ENCODE measurements at places on chromosomes 11 and 22.

DNA sequence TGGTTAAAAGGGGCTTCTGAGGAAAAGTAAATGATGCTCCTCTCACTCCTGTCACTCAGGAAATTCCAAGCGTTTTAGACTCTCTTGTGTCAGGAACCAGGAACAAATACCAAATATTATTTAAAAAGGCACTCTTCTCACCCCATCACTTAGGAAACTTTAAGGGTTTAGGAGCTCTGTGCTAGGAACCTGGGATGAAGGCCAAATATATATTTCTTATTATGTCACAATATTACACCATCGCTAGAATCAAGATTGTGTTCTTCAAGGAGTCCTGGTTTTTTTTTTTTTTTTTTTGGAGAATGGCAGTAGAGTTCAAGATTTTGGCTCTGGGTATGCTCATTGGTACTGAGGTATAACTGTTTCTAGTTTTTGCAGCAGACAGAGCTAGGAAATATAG is 79.0 kb upstream of the HEPHL1 start:
- DNase-seq = no peak

GRCh38 chr11:35216962-35217678 is 78.1 kb downstream of the CD44 start:
- no peak for DNase-seq

DNA sequence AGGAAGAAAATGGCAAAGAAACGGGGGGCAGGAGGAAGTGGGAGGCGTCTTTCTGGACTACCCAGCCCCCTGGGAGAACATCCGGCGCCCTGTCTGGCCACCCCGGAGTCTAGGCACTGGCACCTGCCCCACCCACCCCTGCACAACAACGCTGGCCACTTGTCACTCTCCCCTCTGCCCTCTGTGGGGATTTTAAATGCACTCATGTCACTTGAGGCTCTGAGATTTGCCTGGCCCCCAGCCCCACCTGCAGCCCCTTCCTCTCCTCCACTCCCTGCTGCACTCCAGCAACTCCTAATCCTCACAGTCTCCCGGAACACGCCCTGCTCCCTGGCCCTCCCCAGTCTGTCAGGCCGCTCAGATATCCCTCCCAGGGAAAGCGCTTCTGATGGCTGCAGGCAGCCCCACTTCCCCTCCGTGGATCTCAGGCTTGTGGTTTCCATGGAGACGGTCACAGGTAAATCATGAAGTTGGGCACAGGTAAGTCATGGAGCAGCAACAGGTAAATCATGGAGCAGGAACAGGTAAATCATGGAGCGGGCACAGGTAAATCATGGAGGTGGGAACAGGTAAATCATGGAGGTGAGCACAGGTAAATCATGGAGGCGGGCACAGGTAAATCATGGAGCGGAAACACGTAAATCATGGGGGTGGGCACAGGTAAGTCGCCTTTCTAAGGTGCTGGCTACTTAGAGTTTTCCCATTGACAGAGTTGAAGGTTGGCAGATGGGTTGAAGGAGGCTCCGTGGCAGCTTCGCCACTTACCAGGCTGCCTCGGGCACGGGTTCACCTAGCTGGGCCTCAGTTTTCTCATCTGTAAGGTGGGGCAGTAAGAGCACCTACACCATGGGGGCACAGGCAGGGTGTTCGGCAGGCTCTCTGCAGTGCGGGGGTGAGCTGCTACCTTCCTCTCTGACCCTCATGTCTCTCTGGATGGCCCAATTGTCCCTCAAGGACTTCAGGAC is 79.0 kb upstream of the SHISAL1 start:
- DNase-seq = no peak

DNA sequence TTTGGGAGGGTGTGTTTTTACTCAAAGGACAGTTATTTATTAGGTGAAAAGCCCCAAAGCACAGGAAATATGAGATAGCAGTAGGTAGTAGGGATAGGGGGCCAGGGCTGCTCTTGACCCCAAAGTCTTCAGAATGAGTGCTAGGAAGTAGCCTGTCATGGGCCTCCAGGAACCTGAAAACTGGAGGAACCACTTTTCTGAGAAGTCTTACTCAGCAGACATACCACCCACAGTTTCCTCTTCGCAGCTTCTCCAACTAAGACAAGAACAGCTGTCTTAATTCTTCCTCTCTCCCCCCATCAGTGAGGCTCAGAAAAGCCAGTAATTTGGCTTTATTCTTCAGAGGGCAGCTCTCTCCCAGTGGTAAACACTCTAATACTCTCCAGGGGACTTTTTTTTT is 84.0 kb upstream of the CTSC start:
- peak; percentile 12 for DNase-seq

- DNase-seq = no peak
Observed at GRCh38 chr11:83102834-83103233, 31.1 kb upstream of the RAB30 start.

GRCh38 chr22:48574776-48575617 is 1252.7 kb downstream of the BRD1 start:
- peak; percentile 70 for DNase-seq

DNA sequence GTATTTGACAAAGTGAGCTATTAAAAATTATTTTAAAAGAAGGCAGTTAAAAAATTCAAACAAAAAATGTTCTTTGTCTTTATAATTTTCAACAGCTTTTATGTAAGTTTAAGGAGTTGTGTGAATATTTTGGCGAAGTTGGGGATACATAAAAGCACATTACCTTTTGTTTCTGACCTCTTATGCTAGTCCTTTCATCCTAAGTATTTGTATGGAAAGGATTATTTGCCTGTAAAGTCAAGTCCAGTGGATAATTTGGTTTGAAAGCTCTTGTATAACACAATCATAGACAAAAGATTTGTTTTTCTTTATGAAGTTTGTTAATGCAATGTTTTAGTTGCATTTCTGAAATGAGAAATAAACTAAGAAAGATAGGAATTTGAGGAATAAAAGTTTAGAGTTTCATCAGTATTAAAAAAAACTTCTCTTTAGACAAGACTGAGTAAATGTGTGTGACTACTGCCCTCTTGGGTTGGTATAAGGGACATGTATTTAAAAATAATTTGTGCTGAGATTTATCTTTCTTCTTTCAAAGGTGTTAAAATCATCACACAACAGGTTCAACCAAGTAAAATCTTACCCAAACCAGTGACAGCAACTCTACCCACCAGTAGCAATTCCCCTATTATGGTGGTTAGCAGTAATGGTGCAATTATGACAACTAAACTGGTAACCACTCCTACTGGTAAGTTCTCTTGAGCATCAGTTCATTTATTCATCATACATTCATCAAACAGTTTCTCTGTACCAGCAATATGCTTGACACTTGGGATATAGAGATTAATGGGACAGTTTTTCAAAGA is 68.2 kb downstream of the EMSY start:
- peak; percentile 39 for DNase-seq

- DNase-seq = peak; percentile 88
Observed at GRCh38 chr11:115699733-115700132, 195.5 kb upstream of the CADM1 start.

DNA sequence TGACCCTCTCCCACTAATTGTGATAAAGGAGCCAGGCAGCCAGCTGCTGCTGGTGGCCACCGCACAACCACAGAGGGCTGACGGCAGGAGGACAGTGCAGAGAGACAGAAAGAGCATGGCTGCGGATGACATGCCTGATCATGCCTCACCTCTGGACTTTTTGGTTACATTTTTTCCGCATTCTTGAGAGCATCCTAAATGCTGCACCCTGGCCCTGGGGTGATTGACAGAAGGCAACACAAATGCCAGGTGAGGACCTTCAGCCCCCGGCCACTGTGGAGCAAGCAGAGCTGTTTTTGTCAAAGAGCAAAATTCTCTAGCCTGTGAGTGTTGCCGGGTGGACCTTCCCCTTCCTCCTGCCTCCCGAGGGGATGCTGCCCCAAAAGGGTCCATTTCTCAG is 78.5 kb downstream of the RPS6KA4 start:
- no peak for DNase-seq

- no peak for DNase-seq
Observed at GRCh38 chr22:44671742-44672141, 30.3 kb upstream of the PRR5 start.

DNA sequence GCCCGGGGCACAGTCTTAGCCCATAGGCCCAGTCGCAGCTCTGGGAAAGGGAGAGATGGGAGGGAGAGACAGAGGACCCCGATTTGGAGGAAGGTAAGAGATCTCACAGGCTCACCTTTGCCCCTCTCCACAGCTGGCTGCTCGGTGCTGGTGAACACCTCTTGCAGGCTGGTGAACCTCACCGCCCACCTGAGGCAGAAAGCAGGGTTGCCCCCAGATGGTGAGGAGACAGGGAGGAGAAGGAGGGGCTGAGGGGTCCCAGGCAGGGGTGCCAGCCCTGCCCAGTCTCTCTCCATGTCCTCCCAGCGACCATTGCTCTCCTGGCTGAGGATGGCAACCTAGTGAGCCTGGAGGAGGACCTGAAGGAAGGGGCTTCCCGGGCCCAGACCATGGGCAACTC is 1.2 kb downstream of the C22orf15 start:
- no peak for DNase-seq

- DNase-seq = peak; percentile 69
Observed at GRCh38 chr11:111978028-111978771, 41.1 kb downstream of the DIXDC1 start.

GRCh38 chr11:27864091-27864491 is 163.8 kb upstream of the BDNF start:
- peak; percentile 52 for DNase-seq

DNA sequence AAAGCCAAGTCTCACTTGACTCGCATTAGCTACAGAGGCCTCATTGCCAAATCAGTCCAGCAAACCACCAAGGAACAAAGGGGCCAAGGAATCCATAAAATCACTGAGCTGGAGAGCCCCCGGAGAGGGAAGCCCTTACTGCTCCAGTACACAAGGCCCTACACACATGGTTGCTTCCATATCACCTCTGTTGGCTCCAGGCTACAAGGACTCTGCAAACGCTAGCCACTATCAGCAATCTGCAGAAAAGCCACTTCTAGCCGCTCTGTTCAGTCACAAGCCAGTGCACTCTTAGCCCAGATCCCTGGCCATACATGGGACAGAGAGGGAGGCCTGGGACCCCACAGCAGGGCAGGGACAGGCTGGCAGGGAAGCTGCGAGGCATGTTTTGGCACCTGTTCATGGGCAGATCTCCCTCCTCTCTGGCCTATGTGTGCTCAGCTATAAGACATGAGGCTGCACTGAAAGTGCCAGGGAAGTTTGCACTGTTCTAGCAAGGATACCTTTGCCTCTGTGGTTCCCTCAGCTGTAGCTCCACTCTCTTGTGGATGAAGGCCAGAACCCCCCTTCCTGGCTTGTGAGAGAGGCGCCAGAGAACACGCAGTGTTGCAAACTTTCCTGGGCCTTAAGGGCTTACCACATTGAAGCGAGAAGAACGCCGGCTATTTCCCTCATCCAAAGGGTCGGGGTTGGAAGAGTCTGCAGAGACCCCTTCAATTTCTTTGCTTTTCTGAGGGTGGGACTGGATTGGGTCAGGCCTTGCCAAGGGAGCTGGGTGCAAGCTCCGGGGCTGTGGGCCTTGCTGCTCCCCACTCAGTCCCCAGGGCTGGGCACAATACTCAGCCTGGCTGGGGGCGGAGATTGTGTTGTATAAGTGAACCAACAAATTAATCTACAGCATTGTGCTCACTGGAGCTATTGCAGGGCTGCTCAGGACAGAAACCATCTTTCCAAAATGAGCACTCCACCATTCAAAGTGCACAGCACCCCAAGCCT is 108.7 kb upstream of the PITPNB start:
- DNase-seq = no peak

- no peak for DNase-seq
Observed at GRCh38 chr11:4991060-4991459, 3.6 kb upstream of the OR51L1 start.

DNA sequence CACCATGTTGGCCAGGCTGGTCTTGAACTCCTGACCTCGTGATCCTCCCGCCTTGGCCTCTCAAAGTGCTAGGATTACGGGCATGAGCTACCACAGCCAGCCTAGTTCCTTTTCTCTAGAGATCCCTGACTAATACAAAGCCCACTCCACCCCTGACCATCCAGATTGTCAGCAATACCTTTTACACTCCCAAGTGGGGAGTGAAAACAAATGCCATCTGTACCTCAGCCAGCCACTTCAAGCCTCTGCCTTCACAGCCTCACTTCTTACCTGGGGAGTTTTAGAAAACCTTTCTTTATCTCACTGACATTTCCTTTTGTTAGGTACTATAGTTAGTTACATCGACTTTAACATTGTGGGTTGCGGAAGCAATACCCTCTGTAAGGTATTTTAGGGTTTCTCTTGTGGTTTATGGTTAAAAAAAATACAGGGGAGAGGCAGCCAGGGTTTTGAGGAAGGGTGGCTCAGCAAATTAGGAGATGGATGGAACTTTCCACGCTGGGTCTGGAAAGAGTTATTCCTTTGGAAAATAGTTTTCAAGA is 8.9 kb downstream of the TOM1 start:
- DNase-seq = no peak

DNA sequence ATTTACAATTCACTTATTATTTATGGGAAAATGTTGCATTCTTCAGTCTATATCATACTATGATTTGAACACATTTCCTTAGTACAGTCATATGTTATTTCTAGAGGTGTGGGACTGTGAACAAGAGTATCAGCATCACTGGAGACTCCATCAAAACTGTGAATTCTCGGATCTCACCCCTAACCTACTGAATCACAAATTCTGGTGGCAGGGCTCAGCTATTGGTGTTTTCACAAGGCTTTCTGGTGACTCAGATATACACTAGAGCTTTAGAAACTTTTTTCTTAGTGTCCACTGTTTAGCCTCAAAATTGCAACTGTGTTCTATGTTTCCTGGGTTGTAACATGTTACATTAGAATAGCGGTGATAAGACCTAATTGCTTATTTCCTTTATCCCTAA is 352.9 kb upstream of the DDI1 start:
- peak; percentile 56 for DNase-seq

- peak; percentile 23 for DNase-seq
Observed at GRCh38 chr11:22510010-22510409, 115.6 kb downstream of the FANCF start.

DNA sequence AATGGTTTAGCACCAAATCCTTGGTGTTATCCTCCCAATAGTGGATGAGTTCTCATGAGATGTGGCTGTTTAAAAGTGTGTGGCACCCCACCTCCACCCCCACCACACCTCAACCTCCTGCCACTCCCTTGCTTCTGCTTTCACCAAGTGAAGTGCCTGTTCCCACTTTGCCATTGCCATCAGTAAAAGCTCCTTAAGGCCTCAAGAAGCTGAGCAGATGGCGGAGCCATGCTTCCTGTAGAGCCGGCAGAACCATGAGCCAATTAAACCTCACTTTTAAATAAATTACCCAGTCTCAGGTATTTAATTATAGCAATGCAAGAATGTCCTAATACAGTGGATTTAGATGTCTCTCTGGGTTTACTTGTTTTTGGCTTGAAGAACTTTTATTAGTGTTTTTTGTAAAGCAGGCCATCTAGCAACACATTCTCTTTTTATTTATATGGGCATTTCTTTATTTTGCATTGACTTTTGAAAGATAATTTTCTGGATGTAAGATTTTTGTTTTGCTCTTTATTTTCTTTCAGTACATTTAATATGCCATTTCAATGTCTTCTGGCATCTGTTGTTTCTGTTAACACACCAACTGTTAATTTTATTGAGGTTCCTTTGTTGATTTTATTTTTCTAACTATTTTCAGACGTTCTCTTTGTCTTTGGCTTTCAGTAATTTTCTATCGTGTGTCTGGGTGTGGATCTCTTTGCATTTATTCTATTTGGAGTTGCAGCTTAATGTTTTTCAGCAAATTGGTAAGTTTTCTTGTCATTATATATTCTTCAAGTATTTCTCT is 724.5 kb upstream of the CNTN5 start:
- no peak for DNase-seq
